ENCODE measurements at places on chromosomes 13 and 19.

- no peaks in the 10 kb centered on the region for H3K4me1 ChIP-seq
- H3K27me3 ChIP-seq = no peaks in the 10 kb centered on the region
- no peak overlapping the region for H3K27ac ChIP-seq
- no peaks in the 10 kb centered on the region for H3K36me3 ChIP-seq
Measured at GRCh38 chr19:17767559-17767958, 16.3 kb downstream of the FCHO1 start.

DNA sequence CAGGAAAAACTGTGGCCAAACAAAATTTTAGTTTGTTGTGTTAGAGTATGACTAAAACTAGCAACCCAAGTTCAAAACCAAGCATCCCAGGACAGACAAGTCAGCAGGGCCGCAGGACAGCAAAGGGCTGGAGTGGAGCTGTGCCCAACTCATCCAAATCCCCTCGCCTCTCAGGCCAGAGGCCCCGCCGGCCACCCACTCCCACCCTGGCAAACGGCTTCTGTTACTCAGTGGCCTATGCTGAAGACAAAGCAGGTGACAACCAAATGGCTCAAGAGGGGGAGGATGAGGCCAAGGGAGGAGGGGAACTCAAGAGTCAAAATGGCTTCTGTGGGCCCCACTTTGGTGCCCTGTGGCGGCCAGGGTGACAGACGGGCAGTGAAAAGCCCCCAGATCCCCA lies 69.7 kb downstream of the SLC7A1 start:
- H3K36me3 ChIP-seq = peaks cover 51% of the 10 kb centered on the region
- no peaks in the 10 kb centered on the region for H3K27me3 ChIP-seq
- H3K27ac ChIP-seq = no peak overlapping the region
- DNase-seq = no peak

DNA sequence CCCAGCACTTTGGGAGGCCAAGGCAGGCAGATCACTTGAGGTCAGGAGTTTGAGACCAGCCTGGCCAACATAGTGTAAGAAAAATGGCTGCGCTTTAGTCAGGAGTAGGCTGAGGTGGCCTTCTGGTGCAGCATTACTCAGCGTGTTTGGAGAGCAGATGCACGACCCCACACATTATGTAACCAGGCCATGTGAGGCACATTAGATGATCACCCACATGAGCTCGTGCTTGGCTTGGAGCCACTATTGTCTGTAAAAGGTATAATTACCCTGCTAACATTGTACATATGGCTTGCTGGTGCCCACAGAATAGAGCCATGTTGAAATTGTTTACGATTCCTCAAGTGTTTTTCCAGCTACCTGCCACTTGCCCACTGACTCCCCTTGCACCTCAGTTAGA lies 24.0 kb upstream of the SCEL start:
- peaks cover 5% of the 10 kb centered on the region for H3K27me3 ChIP-seq
- peaks cover 31% of the 10 kb centered on the region for H3K4me1 ChIP-seq
- DNase-seq = no peak
- no peak overlapping the region for H3K4me3 ChIP-seq
- no peak overlapping the region for H3K27ac ChIP-seq
- H3K36me3 ChIP-seq = no peaks in the 10 kb centered on the region

GRCh38 chr13:80469853-80470381 lies 129.0 kb upstream of the SPRY2 start:
- H3K27ac ChIP-seq = no peak overlapping the region
- peak; percentile 37 for DNase-seq
- no peaks in the 10 kb centered on the region for H3K36me3 ChIP-seq
- no peaks in the 10 kb centered on the region for H3K27me3 ChIP-seq
- H3K4me3 ChIP-seq = no peak overlapping the region

- no peaks in the 10 kb centered on the region for H3K27me3 ChIP-seq
- H3K36me3 ChIP-seq = no peaks in the 10 kb centered on the region
- peak; percentile 37 for DNase-seq
- H3K27ac ChIP-seq = no peak overlapping the region
- H3K4me1 ChIP-seq = no peaks in the 10 kb centered on the region
Measured at GRCh38 chr13:73000027-73000674, 58.7 kb upstream of the KLF5 start.

GRCh38 chr13:34678154-34678553 lies 263.9 kb upstream of the NBEA start:
- H3K4me1 ChIP-seq = no peaks in the 10 kb centered on the region
- no peaks in the 10 kb centered on the region for H3K36me3 ChIP-seq
- no peak overlapping the region for H3K27ac ChIP-seq
- no peak overlapping the region for H3K4me3 ChIP-seq
- H3K27me3 ChIP-seq = no peaks in the 10 kb centered on the region

- H3K36me3 ChIP-seq = no peaks in the 10 kb centered on the region
- H3K4me1 ChIP-seq = no peaks in the 10 kb centered on the region
- no peak for DNase-seq
- no peaks in the 10 kb centered on the region for H3K27me3 ChIP-seq
- H3K4me3 ChIP-seq = no peak overlapping the region
- H3K27ac ChIP-seq = no peak overlapping the region
Measured at GRCh38 chr19:12513531-12514061, 29.0 kb upstream of the ZNF709 start.

All from GM23248 (cell line).